A172 (cell line): ENCODE measurements at places on chromosomes 1 and 21.

DNA sequence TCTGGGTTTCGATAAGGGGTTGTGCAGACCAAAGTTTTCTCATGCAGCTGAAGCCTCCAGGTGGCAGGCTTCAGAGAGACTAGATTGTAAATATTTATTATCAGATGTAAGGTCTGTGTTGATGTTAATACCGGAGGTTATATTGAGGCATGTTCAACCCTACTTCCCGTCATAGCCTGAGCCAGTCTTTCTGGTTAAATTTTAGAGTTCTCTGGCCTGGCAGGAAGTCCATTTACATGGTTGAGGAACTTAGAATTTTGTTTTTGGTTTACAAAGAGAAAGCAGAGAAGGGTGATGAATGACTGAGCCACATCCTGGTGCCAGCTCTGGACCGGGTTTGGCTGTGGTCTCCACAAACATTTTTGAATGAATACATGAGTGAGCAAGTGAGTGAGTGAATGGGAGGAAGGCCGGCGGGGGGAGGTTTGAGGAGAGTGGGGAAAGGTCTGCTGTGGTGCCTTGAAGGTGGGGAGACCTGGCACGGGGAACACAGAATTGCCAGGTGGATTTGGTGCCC lies 218.5 kb downstream of the DISC1 start:
- no peak for DNase-seq

DNA sequence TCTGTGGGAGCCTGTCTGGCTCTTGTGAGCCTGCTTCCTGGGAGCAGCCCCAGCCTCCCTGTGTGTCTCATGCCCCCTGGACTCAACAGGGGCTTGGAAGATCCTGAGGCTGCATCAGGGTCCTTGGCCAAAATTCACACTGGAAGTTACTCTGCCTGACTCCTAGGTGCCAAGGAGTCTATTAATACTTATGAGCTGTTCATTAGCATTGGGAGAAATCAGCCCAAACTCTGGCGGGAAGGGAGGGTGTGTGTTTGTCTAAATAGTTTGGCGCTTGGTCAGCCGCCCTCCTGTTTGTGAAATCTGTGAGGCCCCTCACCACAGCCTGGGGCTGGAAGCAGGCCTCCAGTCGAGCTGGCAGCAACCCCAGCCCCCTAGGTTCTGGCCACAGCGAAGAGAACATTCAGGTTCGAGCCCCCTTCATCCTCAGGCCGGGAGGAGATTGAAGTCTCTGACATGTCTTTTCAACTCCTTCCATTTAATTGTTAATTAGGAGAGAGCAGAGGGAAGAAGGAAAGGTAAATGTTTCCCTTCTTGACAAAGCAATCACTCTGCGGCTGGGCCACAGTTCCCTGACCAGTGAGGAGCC lies 82.1 kb upstream of the F3 start:
- DNase-seq, result peak; percentile 38

- no peak for DNase-seq
Observed at GRCh38 chr21:26432410-26432809, 140.7 kb downstream of the CYYR1 start.

- no peak for DNase-seq
Observed at GRCh38 chr1:90155721-90156487, 161.0 kb downstream of the ZNF326 start.

- DNase-seq, result peak; percentile 76
Observed at GRCh38 chr1:233443040-233443760, 115.7 kb downstream of the MAP3K21 start.

DNA sequence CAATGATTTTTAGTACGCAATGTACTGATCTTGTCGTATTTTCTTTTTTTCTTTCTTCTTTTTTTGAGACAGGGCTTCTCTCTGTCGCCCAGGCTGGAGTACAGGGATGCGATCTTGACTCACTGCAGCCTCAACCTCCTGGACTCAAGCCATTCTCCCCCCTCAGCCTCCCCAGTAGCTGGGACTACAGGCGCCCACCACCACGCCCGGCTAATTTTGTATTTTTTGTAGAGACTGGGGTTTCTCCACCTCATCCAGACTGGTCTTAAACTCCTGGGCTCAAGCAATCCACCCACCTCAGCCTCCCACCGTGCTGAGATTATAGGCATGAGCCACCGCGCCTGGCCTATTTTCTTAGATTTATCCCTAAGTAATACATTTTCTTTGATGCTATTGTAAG lies 43.9 kb upstream of the COL6A2 start:
- no peak for DNase-seq

DNA sequence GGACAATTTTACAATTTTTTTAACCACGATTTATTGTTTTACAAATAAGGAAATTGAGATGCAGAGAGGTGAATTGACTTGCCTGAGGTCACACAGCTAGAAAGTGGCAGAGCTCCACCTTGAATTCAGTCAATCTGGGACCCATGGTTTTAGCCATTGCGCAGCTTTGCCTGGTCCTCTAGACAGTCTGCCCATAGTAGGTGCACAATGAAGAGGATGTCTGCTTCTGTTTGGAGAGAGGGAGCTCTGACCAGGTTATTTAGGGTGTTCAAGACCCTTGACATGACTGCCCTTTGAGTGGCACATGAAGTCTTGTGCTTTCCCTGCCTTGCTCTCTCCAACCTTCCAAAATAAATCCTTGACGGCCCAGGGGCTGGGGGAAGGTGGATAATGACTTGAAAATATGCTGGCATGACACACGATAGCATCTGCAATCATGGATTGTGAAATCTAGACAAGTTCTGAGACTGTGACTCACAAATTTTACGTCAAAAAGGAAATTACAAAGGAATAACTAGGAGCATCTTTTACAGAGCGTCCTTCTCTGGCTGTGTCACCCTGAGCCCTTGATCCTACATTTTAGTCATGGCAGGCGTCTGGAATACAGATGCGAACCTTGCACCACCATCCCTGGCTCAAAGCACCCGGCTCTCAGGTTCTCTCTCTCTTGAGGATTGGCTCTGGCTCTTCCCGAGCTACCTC lies 26.2 kb upstream of the ID3 start:
- DNase-seq, result peak; percentile 79

DNA sequence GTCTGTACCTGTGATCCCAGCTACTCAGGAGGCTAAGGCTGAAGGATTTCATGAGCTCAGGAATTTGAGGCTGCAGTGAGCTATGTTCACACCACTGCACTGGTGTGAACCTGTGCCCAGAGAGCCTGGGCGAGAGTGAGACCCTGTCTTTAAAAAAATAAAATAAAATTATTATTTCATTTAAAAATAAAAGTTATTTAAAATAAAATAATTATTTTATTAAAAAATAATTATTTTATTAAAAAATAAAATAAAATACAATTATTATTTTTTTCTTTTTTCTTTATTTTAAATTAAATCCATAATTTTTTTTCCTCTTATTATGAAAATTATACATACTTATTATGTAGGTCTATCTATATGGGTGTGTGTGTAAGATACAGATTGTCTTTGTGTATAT lies 53.6 kb downstream of the LHX9 start:
- no peak for DNase-seq

DNA sequence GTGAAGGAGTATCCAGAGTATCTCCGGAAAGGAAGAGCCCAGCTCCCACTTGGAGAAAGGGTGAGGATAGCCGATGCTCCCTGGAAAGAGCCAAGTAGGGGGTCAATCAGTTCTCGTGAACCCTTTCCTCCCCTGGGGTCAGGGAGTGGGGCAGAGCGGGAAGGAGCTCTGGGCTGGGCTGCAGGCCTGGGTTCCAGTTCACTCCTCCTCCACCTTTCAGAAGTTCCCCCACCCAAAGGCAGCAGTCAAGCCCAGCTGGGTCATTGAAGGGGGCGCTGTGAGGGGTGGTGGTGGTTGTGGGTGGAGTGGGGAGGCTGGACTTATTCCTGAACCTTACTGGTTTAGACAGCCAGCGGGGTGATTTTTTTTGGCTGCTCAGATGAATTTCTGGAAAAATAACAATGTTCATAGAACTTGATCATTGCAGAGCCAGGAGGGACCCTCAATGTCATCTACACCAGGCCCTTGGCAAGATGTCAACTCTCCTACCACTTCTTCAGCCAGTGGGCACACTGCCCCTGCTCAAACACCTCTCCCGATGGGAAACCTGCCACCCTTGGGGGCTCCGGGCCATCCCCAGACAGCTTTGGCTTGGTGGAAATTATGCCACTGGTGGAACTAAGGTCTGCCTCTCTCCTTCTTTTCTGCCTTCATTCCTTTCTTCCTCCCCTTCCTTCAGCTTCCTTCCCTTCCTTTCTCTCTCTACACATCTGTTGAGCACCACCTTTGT lies 235.8 kb downstream of the TRABD2B start:
- no peak for DNase-seq

GRCh38 chr21:44418876-44419230 lies 36.5 kb upstream of the LRRC3 start:
- DNase-seq, result no peak

DNA sequence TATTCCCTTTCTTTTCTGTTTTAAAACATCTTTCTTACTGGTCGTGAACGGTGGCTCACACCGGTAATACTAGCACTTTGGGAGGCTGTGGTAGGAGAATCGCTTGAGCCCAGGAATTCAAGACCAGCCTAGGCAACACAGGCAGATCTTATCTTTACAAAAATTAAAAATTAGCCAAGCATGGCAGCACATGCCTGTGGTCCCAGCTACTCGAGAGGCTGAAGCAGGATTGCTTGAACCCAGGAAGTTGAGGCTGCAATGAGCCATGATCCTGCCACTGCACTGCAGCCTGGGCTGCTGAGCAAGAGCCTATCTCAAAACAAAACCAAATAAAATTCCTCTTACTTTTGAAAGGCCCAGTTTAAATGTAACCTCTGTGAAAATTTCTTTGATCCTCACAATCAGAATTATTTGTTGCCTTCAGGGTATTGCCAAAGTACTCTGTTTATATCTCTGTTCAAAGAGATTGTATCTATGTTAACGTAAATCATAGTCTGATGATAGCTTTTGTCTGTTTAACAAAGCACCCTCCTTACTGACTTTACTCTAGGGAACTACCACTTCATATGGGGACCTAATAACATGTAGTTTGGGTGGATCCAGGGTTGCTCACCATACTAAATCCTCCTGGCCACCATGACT lies 71.6 kb downstream of the RERE start:
- DNase-seq, result no peak

- DNase-seq, result no peak
Observed at GRCh38 chr21:37574751-37575150, 208.2 kb downstream of the DYRK1A start.

DNA sequence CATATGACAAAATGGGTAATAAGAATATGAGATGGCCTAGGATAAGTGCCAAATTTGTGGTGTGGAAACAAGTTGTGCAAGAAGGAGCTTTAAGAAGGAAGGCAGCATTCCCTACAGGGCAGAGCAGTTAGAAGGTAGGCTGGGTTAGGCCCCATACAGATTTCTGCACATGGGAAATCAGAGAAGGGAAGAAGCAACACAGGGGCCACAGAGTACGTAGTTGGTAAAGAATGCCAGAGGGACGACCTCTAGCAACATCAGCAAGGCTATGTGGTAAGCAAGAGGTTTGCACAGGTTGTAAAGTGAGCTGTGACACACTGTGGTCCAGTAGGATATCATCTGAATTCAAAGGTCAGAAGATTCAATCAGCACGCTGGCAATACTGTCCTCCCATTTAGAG lies 765.6 kb upstream of the B3GALT2 start:
- DNase-seq, result no peak

DNA sequence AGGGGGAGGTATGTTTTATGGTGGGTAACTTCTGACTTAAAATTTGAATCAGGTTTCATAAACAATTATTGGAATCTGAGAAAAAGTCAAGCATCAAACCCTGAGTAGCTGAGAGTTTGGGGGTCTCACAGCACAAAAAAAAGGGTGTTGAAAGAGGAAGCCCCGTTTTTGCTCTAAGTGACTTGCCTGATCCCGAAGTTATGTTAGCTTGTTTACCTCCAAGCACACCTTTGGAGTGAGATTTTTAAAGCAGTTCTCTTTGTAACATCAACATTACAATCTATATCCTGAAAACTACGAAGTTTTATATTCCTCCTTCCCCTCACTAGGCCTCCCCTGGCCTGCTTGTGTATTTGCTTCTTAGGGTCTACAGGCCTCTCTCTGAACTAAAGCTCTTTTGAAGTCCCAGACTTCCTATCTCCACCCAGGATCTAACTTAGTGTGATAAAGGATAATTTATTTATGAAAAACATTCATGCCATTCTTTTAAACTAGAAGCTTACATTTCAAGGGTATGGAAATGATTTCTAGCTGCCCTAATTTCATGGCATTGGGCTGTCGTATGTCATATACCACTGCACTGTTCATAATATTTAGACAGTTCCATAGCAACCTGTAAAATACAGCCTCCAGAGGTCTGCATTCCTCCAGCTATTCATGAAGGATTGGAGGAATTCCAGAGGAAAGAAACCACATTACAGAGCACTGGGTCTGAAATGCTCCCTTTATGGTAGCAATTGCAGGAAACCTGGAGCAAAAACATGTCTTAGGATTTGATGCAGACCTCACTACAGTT lies 36.1 kb upstream of the RGS1 start:
- DNase-seq, result peak; percentile 89

GRCh38 chr1:24931468-24932231 lies 1.6 kb upstream of the RUNX3 start:
- DNase-seq, result no peak

GRCh38 chr1:84634536-84635205 lies 55.6 kb downstream of the SSX2IP start:
- no peak for DNase-seq

DNA sequence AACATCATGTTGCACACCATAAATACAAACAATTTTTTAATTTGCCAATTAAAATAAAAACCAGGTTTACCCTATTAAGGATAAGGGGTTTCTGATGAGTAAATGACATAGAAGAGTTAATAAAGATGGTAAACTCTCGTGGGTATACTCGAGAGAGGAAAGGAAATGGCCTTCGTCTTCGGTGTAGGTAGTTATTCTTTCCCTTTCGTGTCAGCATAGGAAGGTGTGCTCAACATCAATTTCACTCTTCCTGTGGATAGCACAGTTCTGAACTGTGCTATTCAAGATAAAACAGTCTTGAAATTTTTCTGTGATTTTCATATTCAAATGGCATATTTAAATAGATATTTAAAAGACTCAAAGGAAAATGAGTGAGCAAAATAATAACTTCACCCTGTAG lies 98.2 kb downstream of the RGL1 start:
- no peak for DNase-seq

- no peak for DNase-seq
Observed at GRCh38 chr1:211874521-211875347, 44.2 kb upstream of the LPGAT1 start.

DNA sequence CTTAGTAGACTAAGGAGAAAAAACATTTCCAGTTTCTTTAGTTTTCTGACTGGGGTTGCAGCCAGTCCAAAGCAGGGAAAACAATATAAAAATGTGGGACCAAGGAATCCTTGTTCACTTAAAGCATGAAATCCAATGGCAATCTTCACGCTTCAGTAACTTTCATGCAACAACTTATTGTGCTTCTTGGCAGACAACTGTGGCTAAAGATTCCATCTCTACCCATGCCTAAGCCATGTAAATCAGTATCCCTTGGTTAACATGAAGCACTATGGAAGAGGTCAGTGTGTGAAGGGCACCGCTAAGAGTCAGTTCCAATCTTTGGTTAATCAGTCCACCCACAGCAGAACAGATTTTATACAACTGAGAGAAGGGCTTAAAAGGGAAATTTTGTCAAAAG lies 201.8 kb upstream of the GREM2 start:
- DNase-seq, result no peak

DNA sequence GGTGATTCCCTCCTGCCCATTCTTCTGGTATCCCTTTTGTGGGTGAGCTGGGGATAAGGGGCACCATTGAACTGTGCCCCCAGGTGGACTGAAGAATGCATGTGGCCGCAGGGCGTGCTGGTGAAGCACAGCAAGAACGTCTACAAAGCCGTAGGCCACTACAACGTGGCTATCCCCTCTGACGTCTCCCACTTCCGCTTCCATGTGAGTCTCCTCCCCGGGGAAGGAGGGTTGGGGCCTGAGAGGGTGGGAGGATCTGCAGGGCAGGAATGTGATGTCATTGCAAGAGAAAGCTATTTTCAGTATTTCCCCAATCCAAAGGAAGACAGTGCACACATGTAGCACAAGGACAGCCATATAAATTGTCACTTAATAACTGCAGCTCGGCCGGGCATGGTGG lies 7.5 kb upstream of the KPNA6 start:
- no peak for DNase-seq
